ENCODE measurements at places on chromosomes 5 and 9.

DNA sequence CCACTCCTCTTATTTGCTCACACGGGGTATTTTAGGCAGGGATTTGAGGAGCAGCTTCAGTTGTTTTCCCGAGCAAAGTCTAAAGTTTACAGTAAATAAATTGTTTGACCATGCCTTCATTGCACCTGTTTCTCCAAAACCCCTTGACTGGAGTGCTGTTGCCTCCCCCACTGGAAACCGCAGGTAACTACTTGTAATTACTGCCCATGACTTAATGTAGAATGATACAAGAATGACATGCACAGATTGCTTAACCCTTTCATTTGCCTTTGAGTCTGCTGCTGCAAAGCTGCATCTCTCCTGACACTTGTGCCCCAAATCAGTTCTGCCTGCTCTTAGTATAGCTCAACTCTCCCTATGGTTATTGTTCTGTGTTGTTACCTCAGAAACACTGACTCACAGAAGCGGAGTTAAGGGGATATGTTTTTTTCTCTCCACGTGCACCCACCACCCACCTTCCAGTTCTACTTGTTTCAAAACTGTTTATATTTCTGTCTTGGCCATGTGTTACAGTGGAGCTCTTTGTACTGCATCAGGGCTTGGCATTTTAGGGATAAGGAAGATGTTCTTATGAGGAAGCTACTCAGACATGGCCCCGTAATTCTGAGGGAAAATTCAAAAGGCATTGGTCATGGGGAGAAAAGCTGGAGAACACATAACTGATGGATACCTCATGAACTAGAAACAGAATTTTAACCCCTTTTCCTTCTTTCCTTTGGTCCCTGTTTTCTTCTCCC, 2.3 kb downstream of the ADRB2 start:
- no peak for DNase-seq

GRCh38 chr5:125536582-125536981, 790.1 kb upstream of the ZNF608 start:
- no peak for DNase-seq

GRCh38 chr9:95273369-95274022, 44.0 kb downstream of the FANCC start:
- DNase-seq, result no peak

DNA sequence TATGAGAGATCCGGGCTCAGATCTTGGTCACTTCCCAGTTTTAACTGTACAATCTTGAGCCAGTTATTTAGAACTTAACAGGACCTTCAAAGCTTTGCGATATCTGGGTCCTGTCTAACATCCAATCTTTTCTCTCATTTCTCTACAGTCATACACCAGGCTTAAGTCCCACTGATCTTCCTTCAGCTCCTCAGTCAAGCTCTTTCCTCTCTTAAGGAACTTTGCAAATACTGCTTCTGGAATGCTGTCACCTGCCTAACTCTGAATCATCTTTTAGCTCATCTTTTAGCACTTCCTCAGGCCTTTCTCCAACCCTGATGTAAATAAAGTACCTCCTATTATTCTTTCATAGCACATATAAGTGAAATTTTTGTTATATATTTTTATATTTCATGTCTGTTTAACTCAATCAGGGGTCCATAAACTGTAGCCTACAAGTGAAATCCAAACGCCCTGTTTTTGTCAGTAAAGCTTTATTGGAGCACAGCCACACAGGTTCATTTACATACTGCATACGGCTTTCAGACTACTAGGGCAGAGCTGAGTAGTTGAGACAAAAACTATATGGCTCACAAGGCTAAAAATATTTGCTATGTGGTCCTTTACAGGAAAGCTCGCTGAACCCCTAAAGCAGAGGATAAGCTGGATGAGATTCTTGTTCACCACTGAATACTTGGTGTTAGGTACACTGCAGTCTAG, 63.5 kb downstream of the MEF2C start:
- DNase-seq, result no peak

DNA sequence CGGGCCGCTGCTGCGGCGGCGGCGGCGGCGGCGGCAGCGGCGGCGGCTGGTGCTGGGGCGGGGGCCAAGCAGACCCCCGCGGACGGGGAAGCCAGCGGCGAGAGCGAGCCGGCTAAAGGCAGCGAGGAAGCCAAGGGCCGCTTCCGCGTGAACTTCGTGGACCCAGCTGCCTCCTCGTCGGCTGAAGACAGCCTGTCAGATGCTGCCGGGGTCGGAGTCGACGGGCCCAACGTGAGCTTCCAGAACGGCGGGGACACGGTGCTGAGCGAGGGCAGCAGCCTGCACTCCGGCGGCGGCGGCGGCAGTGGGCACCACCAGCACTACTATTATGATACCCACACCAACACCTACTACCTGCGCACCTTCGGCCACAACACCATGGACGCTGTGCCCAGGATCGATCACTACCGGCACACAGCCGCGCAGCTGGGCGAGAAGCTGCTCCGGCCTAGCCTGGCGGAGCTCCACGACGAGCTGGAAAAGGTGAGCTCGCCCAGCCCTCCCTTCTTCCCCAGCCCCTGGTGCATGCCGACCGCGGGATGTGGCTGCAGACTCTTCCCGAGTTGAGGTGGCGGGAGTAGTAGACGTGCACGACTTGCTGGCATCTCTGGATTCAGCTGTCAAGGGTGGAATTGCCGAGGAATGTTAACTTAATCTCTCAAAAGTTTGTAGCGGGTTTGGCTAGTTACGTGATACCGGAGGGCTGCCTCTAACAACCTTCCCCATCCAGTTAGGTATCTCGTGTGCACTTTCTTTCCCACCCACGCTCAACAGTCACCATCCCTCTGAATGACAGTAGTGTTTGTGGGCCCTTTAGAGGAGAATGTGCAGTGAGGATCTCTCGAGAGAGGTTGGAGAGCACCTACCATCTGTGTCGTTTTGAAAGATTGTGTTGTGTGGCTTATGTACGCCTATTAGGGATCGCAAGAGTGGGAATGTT, 932 bp downstream of the SLC12A2 start:
- DNase-seq, result peak; percentile 47

DNA sequence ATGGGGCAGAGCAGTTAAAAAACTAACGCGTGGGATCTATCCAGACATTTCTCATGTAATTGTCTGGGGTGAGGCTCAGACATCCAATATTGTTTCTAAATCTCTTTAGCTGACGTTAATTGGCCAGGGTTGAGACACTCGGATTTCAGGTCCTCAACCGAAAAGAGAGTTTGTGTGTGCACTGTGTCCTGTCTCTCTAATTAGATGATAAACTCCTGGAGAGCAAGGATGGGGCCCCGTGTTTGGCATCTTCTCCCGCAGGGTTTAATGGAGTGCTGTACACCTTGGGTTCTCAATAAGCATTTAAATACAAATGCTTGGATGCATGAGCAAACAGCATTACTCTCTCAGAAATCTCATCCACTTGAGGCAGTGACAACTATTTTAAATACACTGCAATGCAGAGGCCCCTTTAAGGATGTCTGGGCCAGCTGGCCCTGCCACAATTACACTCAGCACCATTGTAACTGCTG, 139.6 kb downstream of the MTX3 start:
- DNase-seq, result no peak

DNA sequence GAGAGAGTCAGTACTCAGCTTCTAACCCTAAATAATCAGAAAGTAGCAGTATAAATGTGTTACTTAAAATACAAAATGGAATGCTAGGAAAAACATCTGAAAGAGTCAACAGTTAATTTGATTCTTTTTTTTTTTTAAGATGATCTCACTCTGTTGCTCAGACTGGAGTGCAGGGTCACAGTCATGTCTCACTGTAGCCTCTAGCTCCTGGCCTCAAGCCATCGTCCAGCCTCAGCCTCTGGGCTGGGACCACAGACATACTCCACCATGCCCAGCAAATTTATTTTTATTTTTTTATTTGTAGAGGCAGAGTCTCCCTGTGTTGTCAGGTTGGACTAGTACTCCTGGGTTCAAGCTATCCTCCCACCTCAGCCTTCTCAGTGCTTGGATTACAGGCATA, 424.9 kb downstream of the IRX2 start:
- DNase-seq, result no peak

- DNase-seq, result no peak
Observed at GRCh38 chr9:110622368-110622767, 42.8 kb upstream of the SVEP1 start.

DNA sequence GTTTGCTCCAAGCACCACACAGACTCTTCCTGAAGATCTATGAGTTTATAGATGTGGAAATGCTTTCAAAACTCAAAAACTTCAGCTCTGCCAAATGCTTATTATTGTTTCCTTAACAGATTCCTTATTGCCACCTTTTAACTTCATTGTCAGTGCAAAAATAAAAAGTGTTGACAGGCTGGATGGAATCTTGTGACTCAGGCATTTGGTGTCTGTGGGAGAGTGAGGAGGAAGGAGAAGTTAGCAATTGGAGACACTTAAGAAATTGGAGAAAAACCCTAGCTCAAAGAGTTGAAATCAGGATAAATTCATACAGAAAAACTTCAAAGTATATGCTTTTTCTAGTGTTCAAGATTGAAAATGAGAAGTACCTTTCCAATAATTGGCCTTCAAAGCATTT, 140.6 kb upstream of the PUM3 start:
- DNase-seq, result no peak

DNA sequence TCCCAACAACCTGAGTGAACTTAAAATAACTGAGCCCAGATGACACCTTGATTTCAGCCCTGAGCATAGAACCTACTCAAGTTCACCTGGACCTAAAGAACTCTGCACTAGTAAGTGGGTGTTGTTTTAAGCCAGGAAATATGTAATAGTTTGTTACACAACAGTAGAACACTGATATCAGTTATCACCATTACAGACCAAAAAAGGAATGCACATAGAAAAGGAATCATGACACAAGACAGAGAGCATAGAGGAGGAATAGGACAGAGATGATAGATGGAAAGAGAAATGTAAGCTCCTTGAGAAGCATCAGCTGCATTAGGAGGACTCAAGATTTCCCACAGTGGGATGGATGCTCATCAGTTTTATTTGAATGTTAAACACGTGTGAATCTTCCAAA, 1096.9 kb upstream of the SEMA6A start:
- no peak for DNase-seq

Measured in CD8-positive, alpha-beta T cell (primary cell).